ENCODE measurements at places on chromosomes 7 and 10.

DNA sequence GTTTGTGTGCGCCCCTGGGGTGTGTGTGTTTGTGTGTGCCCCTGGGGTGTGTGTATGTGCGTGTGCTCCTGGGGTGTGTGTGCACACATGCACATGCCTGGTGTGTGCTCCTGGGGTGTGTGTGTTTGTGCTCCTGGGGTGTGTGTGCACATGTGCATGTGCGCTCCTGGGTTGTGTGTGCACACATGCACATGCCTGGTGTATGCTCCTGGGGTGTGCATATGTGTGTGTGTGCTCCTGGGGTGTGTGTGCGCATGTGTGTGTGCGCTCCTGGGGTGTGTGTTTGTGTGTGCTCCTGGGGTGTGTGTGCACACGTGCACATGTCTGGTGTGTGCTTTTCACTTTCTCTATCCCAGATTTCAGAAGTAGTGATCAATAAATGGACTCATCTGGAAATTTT lies 321.0 kb downstream of the WDR37 start:
- DNase-seq, result no peak

- DNase-seq, result no peak
These were observed 49.4 kb downstream of the MRPL32 start for GRCh38 chr7:42981601-42982000.

DNA sequence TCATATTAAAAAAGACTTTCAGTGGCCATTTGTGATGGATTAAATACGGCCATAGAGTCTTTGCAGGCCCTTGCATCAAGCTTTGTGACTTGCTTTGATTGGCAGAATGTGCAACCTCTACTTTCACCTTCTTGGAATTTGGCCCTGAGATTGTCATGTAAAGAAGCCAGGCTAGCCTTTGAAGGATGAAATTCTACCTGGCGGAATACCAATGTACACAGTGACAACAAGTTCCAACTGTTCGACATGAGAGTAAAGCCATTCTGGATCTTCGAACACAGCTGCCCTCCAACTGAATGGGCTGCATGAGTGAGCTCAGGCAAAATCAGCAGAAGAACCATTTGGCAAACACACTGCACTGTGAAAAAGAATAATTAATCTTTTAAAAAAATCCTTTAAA lies 321.3 kb downstream of the PHF14 start:
- DNase-seq, result no peak

DNA sequence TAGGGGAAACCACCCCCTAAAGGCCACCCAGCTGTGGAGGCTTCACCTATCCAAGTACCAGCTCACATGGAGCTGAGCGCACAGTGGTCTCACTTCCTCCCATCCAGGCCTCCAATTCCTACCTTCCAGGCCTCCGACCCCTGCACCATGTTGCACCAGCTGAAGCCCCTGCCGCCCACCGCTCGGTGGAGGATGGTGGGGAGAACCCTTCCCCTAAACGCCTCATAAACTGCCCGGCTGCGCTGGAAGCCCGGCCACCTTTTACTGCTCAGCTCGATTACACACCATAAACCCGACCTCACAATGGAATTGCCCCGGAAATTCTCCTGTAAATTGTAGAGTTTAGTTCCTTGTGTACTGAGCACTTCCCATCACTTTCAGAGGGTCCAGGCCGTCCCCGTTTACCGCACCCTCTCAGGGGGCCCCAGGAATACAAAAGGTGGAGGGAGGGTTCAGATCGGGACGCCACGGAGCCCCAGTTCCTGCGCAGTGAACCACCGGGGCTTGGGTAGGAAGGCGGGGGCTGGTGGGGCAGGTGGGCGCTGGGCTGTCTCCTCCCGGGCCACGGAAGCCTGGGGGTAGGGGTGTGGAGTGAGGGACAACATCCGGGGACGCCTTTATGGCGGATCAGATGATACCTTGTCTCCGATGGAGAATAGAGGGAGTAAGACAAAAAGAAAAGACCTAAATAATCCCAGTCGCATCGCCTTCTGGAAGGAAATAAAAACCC lies 1.4 kb upstream of the HOXA7 start:
- peak; percentile 23 for DNase-seq

- DNase-seq, result no peak
These were observed 144.1 kb downstream of the NOC3L start for GRCh38 chr10:94218493-94219183.

GRCh38 chr7:64873517-64873916 lies 29.6 kb upstream of the ZNF273 start:
- no peak for DNase-seq

GRCh38 chr10:89327803-89328441 lies at the start of gene IFIT3:
Gene IFIT3, plus strand, starts transcription at chr10:89327997. Its CDS starts 77 bp downstream, at chr10:89328074.
- peak; percentile 70 for DNase-seq

- no peak for DNase-seq
These were observed 48.9 kb downstream of the LRGUK start for GRCh38 chr7:134176037-134176350.

GRCh38 chr7:130092598-130092997 lies 22.3 kb downstream of the KLHDC10 start:
- DNase-seq, result no peak

GRCh38 chr10:112353046-112353445 lies 20.9 kb upstream of the ACSL5 start:
- DNase-seq, result no peak

GRCh38 chr10:8544057-8544380 lies 489.5 kb downstream of the GATA3 start:
- DNase-seq, result no peak

GRCh38 chr7:138116141-138116540 lies 39.9 kb downstream of the AKR1D1 start:
- DNase-seq, result no peak

GRCh38 chr10:110419265-110419664 lies 78.4 kb upstream of the DUSP5 start:
- no peak for DNase-seq

- DNase-seq, result no peak
These were observed 14.0 kb downstream of the KAZALD1 start for GRCh38 chr10:101075775-101076174.

GRCh38 chr10:34538281-34538829 lies 276.7 kb downstream of the PARD3 start:
- no peak for DNase-seq

- DNase-seq, result peak; percentile 71
These were observed 180.5 kb upstream of the PRSS58 start for GRCh38 chr7:142438235-142438922.

- DNase-seq, result no peak
These were observed 101.9 kb upstream of the PDLIM1 start for GRCh38 chr10:95392681-95393164.

GRCh38 chr7:141153231-141153630 lies 79.4 kb downstream of the TMEM178B start:
- DNase-seq, result no peak

GRCh38 chr10:126153711-126154628 lies 234.3 kb downstream of the ADAM12 start:
- no peak for DNase-seq

- no peak for DNase-seq
These were observed 71.2 kb downstream of the SUGCT start for GRCh38 chr7:40205992-40206391.

GRCh38 chr7:55440040-55440690 lies 75.0 kb downstream of the LANCL2 start:
- no peak for DNase-seq

DNA sequence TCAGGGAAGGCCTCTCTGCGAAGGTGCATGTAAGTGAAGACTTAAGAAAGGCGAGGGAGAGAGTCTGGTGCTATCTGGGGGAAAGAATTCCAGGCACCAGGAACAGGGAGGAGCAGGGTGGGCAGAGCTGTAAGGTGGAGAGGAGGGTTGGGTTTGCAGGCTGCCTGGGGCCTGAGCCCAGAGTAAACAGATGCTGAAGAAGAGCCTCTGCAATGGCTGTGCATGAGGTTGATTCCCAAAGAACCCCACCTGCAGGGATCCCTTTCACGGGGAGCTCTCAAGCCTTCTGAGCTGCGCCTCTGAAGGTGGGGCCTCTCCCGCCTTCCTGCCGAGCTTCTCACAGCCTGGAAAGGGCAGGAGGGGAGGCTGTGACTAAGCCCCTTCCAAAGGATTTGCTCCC lies 115.1 kb downstream of the RNF216 start:
- DNase-seq, result no peak

DNA sequence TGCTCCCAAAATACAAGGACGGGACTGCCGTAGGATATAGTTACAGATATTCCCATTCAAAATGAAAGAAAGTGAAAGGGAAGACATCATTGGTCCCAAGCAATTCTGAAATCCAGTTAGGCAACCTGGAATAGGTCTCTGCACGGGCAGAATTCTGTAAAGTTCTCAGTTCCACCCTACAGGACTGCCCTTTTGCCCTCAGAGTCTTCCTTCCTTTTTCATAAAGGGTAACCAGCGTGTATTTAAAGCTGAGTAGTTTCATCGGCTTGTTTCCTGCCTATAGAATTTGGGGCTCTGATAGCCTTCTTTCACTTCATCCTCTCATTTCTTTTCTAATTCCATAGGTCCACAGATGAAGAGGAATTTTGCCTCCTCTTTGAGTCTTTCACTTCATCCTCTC lies 20.0 kb downstream of the COPG2 start:
- no peak for DNase-seq

GRCh38 chr7:46933596-46933995 lies 648.3 kb downstream of the TNS3 start:
- DNase-seq, result no peak

GRCh38 chr10:47294501-47294900 lies 5.5 kb upstream of the GDF10 start:
- no peak for DNase-seq

DNA sequence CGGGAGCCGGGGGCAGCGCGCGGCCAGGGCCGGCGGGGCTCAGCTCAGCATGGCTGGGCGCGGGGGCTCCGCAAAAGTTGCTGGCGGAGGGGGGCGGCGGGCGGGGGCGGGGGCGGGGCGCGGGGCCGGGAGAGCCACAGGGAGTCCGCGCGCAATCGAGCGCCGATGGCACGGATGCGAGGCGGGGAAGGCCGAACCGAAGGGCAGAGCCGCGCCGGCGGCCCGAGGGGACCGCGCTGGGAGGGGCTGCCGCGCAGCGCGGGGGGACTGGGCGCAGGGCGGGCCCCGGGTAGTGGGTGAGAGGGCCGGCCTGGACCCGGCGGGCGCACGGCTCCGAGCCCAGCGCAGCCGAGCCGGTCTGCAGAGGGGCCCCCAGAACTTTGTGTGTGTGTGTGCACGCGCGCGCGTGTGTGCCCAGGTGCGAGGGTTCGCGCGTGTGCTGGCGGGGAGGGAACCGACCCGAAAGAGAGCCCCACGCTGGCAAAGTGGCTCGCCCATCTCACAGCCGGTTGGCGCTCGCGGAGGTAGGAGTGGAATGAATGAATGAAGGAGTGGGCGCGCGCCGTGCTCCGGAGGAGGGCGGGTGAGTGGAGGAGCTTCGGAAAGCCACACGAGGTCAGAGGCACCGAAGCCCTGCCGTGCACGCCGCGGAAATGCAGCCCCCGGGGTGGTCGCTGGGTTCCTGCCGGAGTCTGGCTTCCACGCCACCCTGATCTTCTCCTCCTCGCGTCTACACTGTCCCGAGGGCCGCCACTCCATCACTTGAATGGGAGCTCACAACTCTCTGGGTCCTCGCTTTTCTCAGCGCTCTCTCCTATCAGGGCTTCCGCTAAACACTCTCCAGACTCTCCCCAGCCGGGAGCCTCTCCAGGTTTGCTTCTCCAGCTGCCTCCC lies at the start of gene HIPK2:
Gene HIPK2 (minus strand): TSS at position 51 of the 894 bp plus-strand sequence. CDS start 375 bp downstream, outside the sequence.
- DNase-seq, result peak; percentile 59

DNA sequence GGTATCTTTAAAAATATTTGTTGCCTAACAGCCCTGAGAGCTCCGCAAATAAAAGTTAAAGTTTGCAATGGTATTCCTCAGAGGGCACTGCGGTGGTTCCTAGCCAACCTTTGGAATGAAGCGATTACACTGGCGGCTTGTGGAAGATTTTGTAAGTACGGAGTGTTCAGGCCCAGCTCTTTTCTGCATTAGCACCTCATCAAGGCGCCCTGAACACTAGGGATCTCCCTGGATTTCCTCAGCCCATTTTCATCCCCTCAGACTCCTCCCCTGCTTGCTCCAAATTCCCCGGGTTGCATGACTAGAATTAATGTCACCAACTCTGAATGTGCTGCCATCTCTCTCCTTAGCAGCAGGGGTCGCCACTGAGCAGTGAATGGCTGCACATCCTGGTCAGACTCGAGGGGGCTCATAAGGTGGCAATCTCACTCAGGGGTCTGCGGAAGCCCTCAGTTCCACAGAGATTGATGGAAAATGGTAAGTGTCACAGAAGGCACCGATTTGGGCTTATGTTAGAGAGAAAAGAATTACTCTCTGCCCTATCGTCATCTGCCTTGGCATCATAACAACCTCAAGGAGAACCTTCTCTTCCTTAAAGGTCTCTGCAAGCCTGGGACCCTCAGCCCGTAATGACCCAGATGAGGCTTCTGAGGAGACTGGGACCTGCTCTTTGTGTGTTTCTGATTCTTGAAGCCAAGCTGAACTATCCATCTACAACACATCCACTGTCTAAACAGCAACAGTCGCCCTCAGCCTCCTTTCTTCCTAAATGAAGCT lies 262.8 kb upstream of the AOAH start:
- no peak for DNase-seq

- no peak for DNase-seq
These were observed 336.7 kb upstream of the KLF6 start for GRCh38 chr10:4121502-4122380.

- no peak for DNase-seq
These were observed 7.6 kb downstream of the ZFYVE27 start for GRCh38 chr10:97744405-97745035.

DNA sequence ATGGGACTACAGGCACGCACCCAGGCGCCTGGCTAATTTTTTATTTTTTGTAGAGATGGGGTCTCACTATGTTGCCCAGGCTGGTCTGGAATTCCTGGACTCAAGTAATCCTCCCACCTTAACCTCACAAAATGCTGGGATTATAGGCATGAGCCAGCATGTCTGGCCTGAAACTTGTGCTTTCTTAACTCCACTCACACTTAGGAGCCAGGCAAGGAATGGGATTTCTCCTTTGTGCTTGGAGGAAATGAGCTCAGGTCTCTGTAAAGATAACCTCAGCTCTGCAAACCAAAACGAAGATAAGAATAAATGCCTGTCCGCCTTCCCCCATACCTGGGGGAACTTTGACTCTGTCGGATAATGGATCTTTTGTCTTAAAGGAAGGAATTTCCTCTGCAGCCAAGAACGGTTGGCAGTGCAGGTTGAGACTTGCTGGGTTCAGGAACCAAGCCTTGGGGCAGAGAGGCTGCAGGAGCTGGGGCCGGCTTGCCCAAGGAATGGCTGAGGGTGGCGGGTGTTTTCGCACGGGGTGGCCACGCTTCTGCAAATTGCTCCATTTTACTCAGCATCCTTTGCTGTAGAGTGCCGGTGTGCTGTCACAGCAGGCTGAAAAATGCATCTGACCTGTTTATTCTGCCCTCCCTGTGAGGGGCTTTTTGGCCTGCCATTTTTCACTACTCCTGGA lies 174.2 kb downstream of the KIAA1217 start:
- DNase-seq, result no peak

GRCh38 chr7:27739301-27739908 lies 557 bp upstream of the TAX1BP1 start:
- peak; percentile 35 for DNase-seq

GRCh38 chr10:26048756-26049155 lies 114.7 kb downstream of the MYO3A start:
- no peak for DNase-seq

- DNase-seq, result no peak
These were observed 38.9 kb downstream of the TSPAN14 start for GRCh38 chr10:80492848-80493521.

- no peak for DNase-seq
These were observed 63.7 kb downstream of the LCOR start for GRCh38 chr10:96895662-96896424.

Measured in GDM1 (cell line).